ENCODE measurements at places on chromosomes 2 and 18.

DNA sequence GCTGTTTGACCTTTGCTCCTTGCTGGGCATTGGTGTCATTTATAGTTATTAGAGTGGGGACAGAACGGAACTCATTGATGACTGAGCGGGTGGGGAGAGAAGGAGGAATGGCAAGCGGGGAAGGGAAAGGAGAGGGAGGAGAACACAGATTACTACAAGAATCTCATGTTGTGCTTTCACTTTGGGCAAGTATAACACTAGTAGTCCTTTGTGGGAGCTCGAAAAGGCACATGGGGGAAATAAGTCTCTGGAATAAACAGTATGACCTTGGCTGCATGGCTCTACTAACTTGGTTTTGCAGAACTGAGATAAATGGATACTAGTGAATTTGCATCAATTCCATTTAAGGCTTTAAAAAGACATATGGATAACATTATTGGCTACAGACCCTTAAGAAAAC is 161.7 kb upstream of the NABP1 start:
- DNase-seq = no peak
- H3K4me1 ChIP-seq = no peaks in the 10 kb centered on the region
- H3K27ac ChIP-seq = no peak overlapping the region
- H3K27me3 ChIP-seq = no peaks in the 10 kb centered on the region

DNA sequence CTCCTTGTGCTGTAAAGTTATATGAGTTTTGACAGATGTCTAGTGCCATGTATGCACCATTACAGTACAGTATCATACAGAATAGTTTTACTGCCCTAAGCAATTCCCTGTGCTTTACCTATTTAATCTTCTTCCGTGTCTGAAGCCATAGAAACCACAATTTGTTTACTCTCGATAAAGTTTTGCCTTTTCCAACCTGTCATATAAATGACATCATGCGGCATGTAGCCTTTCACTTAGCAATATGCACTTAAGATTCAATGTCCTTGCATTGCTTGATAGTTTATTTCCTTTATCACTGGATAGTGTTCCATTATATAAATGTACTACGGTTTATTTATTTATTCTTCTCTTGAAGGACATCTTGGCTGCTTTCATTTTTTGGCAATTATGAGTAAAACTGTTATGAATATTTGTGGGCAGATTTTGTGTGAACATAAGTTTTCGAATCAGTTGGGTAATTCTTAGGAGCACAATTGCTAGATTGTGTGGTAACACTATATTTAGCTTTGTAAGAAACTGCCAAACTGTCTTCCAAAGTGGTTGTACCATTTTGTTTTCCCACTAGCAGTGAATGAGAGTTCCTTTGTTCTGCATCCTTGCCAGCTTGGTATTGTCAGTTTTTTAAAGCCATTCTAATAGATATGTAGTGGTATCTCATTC is 136.8 kb upstream of the MAP3K20 start:
- H3K27me3 ChIP-seq = no peaks in the 10 kb centered on the region
- no peak for DNase-seq
- H3K4me3 ChIP-seq = no peak overlapping the region

GRCh38 chr2:46181306-46181705 is 115.9 kb upstream of the EPAS1 start:
- H3K27ac ChIP-seq = no peak overlapping the region
- no peak overlapping the region for H3K4me3 ChIP-seq
- H3K27me3 ChIP-seq = no peaks in the 10 kb centered on the region
- no peak for DNase-seq

DNA sequence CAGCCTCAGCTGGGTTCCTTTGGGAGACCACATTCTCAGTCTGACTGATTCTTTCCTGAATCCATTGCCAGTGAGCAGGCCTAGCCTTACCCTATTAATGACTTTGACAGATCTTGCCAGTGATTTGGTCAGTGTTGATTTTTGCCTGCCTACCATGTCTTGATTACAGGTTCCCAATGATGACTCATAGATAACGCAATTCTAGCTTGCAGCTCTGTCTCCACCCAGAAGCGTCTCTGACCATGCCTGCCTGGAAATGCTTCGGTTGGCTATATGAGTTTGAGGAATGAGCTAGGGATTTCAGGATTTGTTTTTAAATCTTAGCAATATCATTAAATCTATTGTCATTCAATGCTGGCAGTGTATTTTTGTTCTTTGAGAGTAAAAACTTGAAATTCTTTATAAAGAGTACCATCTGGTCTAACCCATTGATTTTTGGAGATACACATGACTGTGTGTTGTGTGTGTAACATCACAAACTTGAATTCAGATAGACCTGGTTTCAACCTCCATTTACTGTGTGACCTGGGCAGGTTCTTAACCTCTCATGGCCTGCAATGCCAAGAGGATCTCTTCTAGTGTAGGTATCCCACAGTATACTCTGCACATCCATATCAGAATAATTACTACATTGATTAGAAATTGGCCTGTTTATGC is 57.0 kb downstream of the CCDC150 start:
- H3K4me3 ChIP-seq = no peak overlapping the region
- peak; percentile 74 for DNase-seq
- H3K27me3 ChIP-seq = no peaks in the 10 kb centered on the region
- no peak overlapping the region for H3K27ac ChIP-seq
- no peaks in the 10 kb centered on the region for H3K36me3 ChIP-seq
